ENCODE measurements at places on chromosomes 12 and 14. TPM values are rescaled to one million over a fixed set of nuclear protein-coding genes. Genes with fewer than 3 reads are reported as not detected.

GRCh38 chr14:93619176-93619793, 169.0 kb downstream of the PRIMA1 start:
- DNase-seq = peak; percentile 53

DNA sequence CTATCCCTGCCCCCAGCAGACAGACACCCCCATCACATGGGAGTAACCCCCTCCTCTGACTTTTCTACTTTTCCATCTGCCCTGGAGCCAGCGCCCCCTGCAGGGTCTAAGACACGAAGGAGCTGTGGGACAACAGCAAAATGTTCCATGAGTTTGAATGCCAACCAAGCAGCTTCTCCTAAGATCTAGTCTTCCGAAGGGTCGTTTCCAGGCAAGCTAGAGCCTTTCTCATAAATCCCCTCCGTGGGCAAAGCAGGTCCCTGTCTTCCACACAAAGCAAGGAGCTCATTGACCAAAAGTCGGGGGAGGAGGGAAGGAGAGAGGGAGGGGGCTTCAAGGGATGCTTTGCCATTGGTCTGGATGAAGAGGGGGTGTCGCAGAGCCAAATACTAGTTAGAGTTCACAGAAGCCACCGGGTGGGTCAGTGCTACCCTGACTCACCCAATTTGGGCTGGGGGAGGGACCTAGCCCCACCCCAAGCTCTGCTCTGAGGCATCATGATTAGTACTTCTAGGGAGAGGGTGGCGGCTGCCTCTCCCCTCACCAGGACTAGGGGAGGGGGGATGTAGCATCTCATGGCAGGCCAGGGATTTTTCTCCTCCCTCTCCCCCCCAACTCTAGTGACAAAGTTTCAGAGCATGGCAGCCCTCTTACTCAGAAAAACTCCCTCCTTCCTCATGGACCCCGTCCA, 1.6 kb downstream of the MSI1 start:
- no peak for DNase-seq

- no peak for DNase-seq
Measured at GRCh38 chr12:26345471-26346003, 150.2 kb downstream of the SSPN start.

DNA sequence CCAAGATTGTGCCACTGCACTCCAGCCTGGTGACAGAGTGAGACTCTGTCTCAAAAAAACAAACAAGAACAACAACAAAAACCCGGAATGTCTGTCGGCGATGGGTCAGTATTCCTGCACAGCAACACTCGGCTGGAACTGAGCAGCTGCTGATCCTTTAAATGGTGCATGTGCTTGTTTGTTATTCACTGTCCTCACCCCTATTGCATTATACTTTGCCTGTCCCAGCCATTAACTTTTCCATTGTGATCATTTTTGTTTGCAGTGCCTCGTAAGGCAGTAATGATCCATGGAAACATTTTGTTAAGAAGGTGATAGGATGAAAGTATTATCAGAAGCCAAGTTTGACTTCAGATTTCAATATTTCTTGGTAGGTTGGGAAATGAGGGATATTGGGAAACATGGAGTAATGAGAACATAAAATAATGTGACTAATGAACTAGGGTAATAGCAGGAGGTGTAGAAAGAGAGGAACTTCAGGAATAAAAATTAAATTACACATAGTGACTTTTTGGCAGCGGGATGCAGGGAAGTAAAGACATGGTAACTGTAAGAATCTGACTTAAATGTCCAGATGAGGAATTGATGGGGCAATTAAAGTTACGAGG, 6.1 kb downstream of the ACSS3 start:
- peak; percentile 46 for DNase-seq

DNA sequence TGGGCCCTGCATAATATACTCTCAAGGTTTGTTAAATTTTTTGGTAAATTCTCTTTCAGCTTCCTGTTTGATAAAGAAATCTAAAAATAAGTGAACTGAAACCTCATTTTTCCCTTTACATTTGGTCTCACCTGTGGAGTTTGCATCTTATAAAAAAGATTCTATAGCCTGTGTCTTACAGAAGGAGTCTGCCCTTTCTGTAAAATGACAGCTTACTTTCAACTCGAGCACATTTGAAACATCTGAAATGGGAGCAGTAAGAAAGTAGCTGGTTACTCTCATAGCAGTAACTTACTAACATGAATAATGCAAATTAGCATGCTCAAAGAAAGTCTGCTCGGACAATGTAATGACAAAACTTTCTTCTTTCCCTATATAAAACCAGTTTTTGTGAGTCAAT, 155.8 kb downstream of the NELL2 start:
- no peak for DNase-seq

GRCh38 chr14:97359341-97359740, 562.2 kb downstream of the VRK1 start:
- no peak for DNase-seq

GRCh38 chr14:65229748-65230728, 127.7 kb upstream of the MAX start:
- DNase-seq = peak; percentile 53

DNA sequence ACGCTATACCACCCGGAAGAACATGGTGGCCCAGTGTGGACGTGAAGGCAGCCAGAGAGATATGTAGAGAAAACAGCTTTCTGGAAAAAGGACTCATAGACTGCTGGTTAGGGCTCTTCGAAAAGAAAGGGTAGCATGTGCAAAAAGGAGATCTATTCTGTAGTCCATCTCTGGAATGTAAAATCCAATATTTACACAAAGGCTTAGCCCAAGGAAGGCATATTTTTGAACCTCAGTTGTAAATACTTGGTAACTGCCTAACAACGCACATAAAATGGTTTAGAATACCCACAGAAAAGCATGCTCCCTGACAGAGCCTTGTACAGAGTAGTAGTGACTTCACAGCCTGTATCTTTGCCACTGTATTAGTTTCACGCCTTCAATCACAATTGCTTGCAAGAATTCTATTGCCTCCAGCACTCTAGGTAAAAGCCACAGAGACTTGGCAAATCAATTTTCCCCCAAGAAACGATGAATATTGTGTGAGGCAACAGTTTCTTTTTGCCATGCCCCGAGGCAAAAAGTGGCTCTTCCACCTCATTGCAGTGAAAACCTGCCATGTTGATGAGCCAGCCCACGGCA, 59.2 kb downstream of the TRIM9 start:
- DNase-seq = peak; percentile 13

- no peak for DNase-seq
Measured at GRCh38 chr14:29687071-29687765, 240.4 kb downstream of the PRKD1 start.

DNA sequence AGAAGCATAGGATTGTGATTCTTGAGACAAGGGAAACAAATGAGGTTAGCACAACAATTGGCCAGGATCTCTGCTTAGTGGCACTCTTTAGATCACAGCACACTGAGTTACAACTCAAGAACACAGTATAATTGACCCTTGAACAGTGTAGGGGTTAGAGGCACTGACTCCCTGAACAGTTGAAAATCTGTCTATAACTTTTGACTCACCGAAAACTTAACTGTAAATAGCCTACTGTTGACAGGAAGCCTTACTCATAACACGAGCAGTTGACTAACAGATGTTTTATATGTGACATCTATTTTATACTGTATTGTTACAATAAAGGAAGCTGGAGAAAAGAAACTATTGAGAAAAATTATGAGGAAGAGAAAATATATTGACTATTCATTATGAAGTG, 296.1 kb downstream of the RERGL start:
- DNase-seq = no peak

- no peak for DNase-seq
Measured at GRCh38 chr14:33805593-33805992, 145.3 kb downstream of the EGLN3 start.

DNA sequence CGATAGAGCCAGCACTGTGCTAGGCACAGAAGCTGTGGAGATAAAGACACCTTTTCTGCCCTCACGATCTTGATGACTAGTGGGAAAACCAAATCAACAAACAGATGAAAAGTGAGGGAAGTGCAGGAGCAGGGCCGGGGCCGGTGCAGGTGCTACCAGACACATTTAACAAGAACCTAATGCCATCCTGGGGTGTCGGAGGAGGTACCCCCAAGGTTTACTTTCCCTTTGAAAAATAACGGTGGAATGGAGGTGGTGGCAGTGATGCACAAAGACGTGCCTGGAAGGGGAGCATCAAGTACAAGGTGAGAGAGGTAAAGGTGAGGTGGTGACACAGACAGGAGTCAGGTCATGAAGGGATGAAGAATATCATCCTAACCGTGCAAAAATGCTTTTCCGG, 22.1 kb downstream of the SLC6A13 start:
- no peak for DNase-seq

DNA sequence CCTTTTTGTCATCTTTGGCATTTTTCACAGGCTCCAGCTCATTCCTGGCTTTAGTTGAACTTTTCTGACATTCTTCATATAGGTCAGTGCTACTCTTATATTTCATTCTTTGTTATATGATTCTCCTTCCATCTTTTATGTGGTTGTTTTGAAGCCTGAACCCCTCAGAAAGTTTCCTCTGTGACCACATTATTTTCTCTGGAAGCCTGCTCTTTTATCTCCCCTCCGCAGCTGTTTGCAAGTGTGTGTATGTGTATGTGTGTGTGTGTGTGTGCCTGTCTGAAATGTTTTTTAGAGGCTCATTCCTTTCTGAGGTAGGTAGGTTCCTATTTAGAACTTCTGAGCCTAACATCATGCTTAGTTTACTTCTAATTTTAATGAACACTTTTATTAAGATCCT, 47.6 kb downstream of the ANO4 start:
- no peak for DNase-seq

DNA sequence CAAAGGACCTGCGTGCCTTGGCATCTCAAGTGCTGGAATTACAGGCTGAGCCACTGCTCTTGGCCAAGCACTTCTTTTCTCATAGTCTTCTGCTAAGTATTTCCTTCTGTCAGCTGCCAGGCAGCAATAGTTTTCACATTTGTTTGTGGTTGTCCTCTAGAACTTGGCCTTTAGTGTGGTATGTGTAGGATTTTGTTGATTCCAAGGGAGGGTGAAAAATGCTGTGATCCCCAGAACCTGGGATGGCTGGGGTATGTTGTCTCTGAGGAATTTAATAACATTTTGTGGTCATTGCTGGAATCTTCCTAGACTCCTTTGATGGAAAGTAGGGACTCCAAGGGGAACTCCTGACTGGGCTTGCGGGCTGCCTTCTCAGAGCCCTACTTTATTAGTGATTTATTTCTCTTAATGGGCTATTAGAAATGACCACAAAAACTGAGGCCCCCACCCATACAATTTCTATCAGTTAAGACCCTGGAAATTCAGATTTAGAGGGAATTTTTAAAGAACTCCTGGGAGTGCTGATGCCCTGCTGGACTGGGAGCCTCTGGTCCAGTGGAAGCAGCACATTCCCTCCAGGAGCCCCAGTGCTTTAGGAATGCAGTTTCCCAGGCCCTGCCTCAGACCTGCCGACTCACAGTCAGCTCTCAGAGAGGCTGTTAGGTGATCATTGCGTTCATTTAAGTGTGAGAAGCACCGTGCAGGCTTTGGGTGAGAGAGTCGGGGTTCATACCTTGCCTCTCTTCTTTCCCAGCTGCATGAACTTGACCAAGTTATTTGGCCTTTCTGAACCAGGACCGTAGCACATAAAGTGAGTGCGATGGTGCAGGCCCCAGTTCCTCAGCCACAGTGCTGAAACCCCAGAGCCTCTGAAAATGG, 22.7 kb downstream of the TRAF3 start:
- peak; percentile 92 for DNase-seq

DNA sequence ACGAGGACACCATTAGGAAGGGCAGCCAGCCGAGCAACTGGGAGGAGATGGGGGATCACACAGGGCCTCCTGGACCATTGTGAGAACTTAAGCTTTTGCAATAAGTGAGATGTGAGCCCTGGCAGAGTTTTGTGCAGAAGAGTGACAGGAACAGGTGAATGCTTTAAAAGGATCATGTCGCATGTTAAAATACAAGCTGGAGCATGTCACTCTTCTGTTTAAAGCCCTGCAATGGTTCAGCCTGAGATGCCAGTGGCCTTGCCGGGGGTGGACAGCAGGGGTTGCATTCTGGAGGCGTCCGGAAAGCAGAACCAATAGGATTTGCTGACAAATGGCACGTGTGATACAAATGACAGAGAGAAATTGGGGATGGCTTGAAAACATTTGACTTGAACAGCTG, 137.5 kb upstream of the RFLNA start:
- DNase-seq = no peak

- DNase-seq = no peak
Measured at GRCh38 chr14:96097752-96098151, 58.6 kb downstream of the C14orf132 start.

DNA sequence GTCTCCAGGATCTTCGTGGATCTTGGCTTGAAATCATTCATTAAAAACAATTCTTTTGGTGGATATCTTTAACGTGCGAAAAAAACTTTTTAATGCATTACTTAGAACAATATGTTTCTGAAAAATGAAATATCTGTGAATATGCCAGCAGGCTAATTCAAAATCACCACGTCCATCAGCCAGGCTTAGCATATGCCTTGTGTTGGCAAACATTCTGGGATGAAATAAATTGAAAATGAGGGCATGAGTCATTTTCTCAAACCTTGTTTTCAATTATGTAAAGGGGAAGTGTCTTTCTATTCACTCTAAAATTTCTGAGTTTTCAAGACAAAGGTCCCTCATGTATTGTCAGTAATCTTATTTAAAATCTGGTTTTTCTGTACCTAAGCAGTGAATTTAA, 393.9 kb downstream of the PAWR start:
- no peak for DNase-seq

DNA sequence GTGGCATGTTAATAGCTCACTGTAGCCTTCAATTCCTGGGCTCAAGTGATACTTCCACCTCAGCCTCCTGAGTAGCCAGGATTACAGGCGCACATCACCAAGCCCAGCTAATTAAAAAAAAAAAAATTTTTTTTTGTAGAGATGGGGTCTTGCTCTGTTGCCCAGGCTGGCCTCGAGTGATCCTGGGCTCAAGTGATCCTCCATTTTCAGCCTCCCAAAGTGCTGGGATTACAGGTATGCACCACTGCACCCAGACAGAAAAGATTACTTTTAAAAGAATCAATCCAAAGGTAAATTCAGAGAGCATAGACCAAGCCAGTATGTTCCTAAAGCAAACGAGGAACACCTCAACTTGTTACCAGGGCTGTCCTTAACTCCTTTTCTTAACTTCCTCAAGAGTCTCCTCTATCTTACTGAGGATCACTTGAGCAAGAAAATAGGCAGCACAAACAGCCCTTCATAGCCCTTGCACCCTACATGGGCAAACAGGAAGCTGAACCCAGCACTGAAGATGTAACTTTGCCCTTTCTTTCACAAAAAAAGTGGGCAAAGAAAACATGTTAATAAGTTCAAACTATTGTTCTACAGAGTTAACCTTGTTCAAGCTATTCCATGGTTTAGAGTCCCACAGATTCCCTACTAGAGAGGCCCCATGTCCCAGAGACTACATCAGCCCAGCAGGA, 11.3 kb downstream of the CS start:
- DNase-seq = no peak

DNA sequence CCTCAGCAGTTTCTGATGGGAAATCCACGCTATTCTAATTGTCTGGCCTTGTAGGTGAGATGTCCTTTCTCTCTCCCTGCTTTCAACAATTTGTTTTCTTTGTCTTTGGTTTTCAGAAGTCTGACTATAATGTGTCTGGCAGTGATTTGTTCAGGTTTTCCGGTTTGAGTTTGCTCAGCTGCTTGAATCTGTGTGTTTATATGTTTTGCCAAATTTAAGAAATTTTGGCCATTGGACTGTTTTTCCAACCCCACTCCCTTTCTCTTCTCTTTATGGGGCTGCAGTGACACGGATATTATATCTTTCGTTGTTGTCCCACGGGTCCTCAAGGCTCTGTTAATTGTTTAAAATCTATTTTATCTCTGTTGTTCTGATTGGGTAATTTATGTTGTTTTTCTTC, 105.0 kb downstream of the ADGRD1 start:
- DNase-seq = no peak

- no peak for DNase-seq
Measured at GRCh38 chr12:102427543-102427941, 52.8 kb downstream of the IGF1 start.

GARIN6 gene
- not detected for total RNA-seq

CLEC6A gene
- total RNA-seq = not detected

CISTR gene
- not detected for total RNA-seq

SLC2A14 gene
- total RNA-seq = 0.32 TPM
